Stimulated activated CD8-positive, alpha-beta memory T cell treated with anti-CD3 and anti-CD28 coated beads, Interleukin-7, amount 100 ng/mL, for 1 hour (primary cell): ENCODE measurements at places on chromosomes 4 and X.

DNA sequence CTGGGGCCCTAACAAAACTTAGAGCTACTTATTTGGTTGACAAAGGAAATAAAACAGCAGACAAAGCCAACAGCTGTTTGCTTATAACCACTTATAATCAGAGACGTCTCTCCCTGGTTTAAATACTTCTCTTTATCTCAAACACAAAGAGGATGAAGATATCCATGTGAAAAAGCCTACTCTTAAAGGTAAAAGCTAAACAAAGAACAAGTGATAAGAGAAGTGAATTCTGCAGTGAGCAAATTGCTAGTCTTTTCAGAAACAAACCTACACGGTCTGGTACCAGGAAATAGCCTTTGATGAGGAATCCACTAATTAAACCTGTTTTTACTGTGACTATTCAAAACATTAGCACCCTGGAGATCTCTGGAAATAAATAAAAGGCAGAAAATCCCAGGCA is 46.7 kb downstream of the GRIA3 start:
- DNase-seq = no peak

GRCh38 chrX:100413229-100413628 is 3.2 kb upstream of the PCDH19 start:
- no peak for DNase-seq

GRCh38 chr4:128906581-128906980 is 97.1 kb downstream of the JADE1 start:
- no peak for DNase-seq

GRCh38 chr4:2151544-2151943 is 90.4 kb downstream of the HAUS3 start:
- DNase-seq = no peak

- no peak for DNase-seq
These were observed 46.1 kb upstream of the FAM9C start for GRCh38 chrX:13090339-13091110.

DNA sequence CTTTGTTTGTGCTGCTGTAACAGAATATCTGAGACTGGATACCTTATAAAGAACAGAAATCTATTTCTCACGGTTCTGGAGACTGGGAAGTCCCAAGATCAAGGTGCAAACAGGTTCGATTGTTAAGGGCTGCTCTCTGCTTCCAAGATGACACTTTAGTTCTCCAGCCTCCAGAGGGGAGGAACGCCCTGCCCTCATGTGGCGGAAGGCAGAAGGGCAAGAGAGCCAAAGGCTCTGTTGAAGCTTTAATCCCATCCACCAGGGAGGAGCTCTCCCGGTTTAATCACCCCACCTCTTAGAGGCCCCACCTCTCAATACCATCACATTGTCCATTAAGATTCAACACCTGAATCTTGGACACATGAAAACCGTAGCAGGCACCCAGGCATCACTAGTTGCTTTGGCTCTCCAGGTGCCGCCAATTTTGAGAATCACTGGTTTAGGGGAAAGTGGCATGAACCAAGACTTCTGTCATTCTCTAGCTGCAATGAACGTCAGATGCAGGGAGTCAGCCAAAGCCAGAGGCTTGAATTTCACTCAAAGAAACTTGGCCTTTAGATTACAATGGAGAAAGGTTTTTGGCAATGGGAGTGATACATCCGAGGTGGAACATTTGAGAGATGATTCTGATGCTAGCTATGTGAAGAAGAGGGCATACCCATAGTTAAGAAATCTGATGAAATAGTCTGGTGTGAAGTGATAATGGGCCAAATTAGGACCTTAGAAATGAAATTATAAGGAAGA is 15.7 kb downstream of the FHL1 start:
- DNase-seq = no peak

DNA sequence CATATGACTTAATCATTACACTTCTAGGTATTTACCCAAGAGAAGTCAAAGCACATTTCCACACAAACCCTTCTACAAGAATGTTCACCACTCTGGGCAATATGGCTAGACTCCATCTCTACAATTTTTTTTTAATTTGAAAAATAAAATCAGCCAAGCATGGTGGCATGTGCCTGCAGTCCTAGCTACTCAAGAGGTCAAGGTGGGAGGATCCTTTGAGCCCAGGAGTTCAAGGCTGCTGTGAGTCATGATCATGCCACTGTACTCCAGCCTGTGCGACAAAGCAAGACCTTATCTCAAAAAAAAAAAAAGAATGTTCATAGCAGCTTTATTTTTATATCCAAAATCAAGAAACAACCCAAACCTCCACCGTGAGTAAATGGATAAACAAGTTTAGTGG is 70.3 kb upstream of the MBNL3 start:
- DNase-seq = no peak

- DNase-seq = no peak
These were observed 97.3 kb upstream of the DCLK2 start for GRCh38 chr4:149980941-149981340.

DNA sequence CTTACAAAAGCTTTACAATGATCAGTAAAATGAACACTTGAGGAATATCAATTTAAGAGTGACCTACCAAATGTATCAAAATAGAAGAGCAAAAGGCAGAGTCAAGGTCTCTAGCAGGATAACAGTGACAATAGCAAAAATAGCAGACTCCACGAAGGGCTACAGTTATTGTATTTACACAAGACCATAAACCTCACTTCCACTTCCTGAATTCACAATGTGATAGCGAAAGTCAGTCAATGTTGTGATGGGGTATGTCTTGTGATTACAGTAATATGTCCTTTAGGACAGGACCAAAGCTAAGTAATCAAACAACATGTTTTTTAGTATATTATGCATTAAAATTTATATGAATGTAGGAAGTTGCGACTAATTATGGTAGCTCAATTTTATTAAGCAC is 139.6 kb downstream of the IQCM start:
- DNase-seq = no peak

- no peak for DNase-seq
These were observed 584.2 kb upstream of the FTHL17 start for GRCh38 chrX:31656013-31656412.

DNA sequence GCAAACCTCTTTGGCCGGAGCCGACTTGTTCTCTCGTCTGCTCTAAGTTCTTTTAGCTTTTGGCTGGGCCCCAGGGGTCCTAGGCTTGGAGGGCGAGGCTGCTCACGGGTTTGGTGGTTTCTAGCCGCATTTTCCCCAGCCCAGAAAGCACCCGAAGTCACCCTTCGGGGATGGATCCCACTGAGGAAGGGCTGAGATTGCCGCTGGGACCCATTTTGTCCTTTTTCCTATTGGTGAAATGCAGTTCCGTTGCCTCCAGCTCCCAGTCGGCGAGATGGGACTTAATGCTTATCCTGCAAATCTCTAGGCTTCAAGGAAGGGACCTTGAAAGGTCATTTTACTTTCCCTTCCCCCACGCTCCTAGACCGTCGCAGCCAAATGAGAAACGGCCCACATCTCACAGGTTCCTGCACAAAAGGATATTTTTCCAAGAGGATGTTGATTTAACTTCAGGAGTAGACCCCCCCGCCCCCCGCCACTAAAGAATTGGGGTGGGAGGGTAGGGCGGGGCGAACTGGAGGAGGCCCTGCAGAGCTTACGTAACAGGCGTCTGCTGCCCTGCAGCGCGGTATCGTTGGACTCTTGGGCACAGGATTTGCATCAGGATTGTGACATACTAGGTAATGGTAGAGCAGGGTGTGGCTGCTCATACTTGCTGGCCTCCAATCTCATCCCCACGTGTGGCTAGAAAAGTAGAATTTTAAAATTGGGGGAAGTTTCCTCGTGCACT is 564 bp downstream of the PGK1 start:
- DNase-seq = no peak

- DNase-seq = no peak
These were observed 53.8 kb upstream of the LNX1 start for GRCh38 chr4:53645108-53645507.

GRCh38 chr4:149987330-149988086 is 90.7 kb upstream of the DCLK2 start:
- no peak for DNase-seq

DNA sequence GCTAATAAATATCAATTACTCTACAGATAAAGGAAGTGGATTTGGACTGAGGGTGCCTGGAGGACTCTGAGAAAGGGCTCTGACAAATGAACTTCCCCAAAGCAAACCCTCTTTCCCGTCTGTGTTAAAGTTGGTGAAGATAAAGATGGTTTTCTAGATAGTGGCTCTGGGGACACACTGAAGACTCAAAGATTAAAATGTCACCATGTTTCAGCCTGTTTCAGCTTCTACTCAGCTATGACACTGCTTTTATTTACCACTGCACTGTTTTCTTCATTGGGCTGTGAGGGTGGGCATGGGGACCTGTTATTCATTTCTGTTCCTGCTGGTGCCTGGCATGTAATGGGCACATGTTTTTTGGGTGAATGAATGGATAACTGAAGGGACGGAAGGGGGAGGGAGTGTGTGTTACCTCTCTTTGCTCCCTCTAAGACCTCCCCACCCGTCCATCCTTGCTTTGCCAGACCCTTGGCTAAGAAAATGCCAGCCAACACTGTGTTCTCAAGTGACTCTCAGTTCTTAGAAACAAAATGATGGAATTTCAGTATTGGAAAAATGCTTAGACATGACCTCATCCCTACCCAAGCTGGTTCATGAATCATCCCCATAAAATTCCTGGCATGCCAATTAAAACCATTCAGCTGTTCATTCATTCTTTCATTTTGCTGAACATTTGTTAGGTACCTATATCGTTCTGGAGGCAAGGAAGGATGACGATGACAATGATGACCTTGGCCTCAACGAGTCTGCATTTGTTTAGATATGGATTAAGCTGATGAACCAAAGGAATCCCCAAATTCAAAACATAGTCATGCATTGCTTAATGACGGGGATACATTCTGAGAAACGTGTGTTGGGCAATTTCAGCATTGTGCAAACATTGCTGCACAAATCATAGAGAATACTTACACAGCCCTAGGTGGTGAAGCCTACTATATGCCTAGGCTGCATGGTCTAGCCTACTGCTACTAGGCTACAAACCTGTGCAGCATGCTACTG is 13.4 kb upstream of the STK32B start:
- no peak for DNase-seq

DNA sequence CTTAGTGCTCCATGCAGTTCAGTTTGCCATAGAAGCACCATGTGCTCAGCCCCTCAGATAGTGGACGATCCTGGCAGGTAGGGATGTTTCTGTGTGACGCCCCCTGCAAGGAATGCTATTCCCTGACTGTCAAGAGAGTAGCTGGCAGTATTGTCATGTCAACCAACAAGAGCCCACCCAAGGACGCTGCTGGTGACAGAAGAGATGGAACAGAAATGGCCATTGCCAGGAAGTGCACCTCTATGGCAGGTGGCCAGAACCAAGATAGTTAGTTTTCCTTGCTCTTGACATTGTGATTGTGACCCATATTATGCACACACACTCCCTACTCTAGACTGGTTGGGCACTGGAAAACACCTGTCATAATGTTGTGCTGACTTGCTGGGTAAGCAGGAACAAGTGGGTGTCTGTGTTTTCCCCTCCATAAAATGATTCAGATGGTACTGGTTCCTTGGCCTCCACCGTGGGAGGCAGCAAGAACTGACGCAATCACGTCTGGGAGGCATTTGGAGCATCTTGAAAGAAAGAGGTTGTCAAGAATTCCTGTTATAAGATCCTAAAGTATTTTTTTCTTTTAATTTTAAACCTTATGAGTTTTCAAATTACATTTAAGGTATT is 507.9 kb downstream of the MID1IP1 start:
- no peak for DNase-seq

DNA sequence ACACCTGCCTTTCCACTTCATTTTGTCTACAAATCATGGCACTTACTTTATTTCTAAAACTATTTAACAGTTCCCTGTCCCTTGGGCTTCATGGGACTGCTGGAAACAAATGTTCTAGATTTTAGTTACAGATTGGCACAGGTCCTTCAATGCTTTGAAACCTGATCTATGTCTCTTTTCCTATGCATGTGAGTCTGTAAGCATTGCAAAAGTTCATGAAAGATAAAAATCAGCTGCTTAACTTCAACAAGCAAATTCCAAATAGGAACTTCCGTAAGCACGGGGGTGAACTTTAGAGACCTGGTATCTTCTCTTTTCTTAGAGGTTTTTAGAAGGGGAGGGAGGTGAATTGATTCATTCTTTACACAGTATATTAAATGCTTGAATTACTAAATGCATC is 9.5 kb downstream of the LGI2 start:
- DNase-seq = no peak

GRCh38 chr4:11537846-11538245 is 109.2 kb upstream of the HS3ST1 start:
- DNase-seq = no peak

DNA sequence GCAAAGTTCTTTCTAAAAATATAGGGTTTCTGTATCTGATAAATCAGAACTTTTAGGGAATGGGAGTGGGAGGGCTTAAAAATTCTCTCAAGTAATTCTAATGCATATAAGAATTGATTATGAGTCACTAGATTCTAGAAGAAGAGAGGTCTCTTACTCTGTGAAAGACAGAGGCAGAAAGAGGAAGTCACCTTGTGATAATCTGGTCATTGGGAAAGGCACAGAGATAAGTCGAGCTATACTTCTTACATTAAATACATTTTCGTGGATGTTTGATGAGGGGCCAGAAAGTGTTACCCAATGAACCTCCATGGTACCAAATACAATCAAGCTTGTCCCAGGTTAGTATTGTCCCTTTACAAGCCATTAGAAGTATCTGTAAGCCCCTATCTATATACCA is 134.4 kb downstream of the MAD2L1 start:
- no peak for DNase-seq

DNA sequence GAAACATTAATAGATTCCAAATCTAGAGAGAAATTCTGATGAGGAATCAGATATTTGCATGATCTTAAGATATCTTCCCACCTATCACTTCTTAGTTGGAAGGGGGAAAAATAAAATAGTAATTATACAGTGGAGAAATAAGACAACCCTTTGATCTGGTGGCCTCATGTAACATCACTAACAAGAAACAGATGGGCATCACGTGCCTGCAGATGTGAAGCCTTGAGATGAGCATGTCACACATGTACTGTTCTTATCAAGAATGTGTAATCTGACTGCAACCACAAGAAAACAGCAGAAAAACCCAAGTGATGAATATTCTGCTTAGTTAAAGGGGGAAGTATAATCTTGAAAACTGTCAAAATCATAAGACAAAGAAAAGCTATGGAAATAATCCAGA is 31.4 kb upstream of the NKX6-1 start:
- no peak for DNase-seq

DNA sequence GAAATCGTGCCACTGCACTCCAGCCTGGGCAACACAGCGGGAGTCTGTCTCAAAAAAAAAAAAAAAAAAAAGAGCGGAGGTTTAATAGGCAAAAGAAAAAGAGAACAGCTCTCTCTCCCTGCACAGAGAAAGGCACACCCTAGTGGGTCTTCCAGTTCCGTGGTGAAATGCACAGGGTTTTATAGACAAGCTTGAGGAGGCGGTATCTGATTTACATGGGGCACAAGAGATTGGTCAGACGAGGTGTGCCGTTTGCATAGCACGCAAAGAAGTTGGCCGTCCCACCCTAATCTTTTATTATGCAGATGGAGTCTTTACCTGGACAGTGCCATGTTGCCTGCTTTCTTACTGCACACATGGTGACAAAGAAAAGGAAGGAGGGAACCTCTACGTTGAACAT is 33.5 kb upstream of the REST start:
- DNase-seq = no peak

DNA sequence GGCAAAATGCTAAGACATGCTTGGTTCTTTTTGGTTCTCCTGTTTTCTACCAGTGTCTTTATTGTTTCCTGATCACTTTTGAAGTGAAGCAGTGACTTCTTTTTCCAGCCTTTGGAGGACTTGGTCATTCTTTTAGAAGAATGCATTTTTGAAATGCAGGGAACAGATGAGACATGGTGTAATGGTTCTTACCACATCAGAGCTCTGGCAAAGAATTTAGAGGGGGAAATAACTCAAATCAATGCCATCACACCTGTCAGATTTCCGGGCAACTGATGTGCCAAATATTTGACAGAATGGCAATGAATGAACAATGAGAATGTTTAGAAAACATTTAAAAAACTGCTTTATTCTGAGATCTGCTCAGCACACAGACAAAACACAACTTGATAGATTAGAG is 519.6 kb downstream of the IQCM start:
- DNase-seq = no peak
